Stimulated activated CD4-positive, alpha-beta T cell treated with anti-CD3 and anti-CD28 coated beads, TNF-alpha, amount 100 ng/mL, for 4 hours (primary cell): ENCODE measurements at places on chromosomes 2 and 18.
A peak's percentile ranks its signal among the peaks of the same experiment; 100 is the strongest.

DNA sequence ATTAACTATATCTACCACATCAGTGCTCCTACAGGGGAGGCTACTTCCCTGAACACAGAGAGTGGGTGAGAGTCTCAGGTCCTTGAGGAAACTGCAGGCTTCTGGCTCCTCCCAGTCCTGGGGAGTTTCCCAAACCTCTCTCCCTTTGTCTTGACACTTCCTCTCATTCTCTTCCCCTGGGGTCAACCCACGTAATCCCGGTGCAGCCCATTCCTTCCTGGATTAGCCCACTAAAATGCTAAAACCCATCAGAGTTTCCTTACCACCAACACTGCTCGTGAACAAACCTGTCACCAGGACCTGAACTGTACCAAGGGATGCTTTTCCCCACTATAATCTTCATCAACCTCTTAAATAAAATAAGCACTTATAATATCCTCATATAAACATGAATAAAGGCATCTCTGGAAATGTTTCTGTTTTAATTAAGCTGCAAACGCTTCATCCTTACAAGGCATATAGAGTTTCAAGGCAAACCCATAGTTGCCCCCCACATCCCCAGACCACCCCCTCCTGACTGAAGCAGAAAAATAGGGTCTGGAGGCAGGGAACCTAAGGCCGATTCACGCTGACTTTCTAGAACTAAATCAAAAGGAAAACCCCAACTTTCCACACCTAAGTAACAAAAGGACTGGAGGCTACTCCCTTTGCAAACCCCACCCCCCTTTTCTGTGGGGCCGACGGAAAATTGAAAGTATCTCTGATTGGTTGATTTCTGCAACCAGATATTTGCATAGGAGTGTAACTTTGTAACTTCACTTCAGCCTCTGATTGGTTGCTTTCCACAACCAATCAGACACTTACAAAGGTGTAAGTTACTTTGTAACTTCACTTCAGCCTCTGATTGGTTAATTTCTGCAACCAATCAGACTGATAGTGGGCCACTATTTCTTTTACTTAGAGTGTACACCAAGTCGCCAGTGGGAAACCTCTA lies 19.0 kb downstream of the TMSB10 start:
- DNase-seq, result no peak

GRCh38 chr2:26727641-26728561 lies 35.4 kb downstream of the KCNK3 start:
- DNase-seq, result no peak

DNA sequence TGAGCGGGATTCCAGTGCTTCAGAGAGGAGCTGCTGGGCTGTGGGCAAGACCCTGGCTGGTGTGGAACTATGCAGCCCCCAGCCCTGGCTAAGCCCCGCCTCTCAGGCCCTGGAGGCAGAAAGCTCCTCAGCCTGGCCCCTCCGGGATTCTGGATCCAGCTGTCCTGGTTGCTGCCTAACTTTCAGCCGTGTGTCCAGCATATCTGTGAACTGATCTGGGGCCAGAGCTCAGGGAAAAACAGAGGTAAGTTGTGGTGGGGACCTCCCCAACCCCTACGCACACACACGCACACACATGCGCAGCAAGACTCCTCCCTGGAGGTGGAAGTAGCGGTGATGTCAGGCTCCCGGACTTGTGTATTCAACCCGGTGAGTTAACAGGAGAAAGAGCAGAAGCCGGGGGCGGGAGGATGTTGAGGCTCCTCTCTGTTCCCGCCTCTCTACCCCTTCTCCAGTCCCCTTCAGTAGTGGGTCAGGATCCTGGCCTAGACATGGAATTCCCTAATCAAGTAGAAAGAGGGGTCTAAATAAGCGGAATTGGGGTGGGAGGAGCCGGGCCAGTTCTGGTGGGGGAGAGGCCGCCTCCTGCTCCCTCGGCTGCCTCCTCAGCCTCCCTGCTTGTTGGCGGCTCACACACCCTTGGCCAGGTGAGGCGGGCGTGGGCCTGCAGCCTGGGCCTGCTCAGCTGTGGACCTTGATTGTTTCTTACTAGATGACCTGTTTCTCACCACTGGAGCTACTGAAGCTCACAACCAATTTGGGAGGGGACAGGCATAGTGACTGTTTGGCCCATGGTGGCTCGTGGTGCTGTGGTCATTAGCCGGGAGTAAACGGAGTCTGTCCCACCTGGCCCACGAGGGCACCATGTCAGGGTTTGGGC lies 33.4 kb downstream of the SIX2 start:
- no peak for DNase-seq

DNA sequence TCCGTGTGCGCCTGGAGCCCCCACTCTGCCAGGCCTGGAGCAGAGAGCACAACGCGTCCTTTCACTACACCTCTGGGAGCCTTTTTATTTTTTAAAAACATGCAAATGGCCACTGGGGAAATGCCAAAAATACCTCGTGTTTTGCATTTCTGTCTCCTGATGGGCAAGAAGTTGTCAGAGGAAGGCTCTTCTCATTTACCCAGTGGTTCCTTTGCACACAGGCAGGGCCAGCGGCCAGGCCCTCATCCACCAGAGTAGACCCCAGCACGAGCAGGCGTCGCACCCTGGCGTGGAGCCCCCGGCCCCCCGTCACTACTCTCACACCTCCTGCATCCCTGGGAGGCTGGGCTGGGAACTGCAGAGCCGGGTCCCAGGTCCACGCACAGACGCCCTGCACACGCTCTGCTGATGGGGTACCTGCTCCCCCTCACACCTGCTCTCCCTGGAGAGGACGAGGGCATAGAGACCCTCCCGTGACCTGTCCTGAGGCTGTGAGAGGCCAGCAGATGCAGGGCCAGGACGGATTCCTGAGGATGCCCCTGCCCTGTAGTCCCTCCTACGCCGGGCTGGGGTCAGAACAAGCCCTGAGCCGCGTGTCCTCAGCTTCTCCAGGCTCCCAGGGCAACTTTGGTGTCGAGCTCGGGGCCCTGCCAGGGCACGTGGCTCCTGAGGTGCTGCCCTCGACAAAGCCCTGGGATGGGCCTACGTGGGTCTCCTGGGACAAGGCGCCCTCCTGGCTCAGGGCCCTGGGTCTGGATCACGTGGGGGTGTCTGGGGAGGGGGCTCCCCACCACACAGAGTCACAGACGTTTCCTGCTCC lies 65.0 kb downstream of the NFATC1 start:
- no peak for DNase-seq

DNA sequence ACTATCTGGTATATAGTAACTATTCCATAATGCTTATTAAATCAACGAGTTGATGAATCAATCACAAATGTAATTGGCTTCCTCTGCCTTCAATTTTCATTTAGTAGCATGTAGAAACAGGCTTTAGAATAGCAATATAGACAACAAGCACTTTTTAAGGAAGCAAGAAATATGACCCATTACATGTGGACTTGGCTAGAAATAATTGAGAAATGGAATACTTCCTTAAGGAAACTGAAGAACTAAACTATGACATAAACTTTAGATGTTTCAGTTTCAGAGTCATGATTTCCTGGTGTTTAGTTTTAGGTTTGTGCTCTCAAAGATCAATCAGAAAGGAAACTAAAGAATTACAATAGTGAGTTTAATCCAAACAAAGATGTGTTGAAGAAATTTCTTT lies 443.8 kb downstream of the MBD2 start:
- DNase-seq, result no peak

DNA sequence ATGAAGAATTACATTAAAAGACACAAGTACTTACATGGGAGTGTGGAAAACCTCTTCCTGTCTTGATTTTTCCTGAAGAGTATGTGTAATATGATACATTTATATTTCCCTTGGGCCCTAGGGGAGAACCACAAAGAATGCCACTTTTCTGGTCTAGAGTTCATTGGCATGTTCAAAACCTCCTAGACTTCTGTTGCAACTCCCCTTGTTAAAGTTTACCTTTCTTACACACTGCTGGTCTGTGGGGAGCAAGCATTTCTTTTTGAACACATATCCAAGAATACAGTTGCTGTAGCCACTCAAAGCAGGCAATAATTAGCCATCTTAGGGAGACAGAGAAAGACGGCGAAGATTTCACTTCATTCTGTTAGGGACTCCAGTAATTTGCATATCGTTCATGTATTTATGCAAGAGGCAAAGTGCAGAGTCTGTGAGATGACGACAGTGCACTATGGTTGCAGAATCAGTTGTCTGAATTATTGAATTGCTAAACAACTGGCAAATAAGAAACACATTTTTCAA lies 103.5 kb downstream of the NOL4 start:
- no peak for DNase-seq

GRCh38 chr18:74631212-74631611 lies 33.5 kb downstream of the ZNF407 start:
- DNase-seq, result no peak

DNA sequence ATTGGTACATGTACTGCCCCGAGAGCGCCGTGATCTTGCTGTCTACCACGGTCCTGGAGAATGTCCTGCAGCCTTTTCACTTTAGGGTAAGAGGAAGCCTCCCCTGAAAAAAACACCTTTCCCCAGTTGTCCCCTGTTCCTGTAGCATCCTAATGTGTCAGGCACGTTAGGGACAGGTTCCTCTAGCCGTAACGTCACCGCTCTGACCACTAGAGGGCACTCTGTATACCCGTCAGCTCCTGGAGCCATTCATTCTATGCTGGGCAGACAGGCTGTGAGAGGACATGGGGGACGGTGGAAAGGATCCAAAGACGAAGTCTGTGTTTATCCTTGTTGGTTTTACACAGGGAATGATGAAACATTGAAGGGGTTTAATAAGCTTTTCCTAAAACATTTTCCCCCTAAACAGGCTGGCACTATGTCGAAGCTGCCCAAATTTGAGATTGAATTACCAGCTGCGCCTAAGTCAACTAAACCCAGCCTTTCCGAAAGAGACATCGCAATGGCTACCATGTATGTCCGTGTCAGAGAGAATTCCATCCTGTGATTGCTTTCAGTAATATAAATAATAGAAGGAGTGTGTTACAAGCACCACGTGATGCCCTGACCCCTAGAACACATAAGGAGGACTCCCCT lies 12.7 kb downstream of the RMC1 start:
- DNase-seq, result peak; percentile 38

- DNase-seq, result no peak
Observed at GRCh38 chr2:33616873-33617272, 17.8 kb upstream of the FAM98A start.

- DNase-seq, result no peak
Observed at GRCh38 chr2:15041429-15041837, 408.9 kb downstream of the LRATD1 start.
